ENCODE measurements at places on chromosomes 7 and 10. TPM values are rescaled to one million over a fixed set of nuclear protein-coding genes. Genes with fewer than 3 reads are reported as not detected.

GRCh38 chr10:122841569-122841968 lies 4.1 kb downstream of the CUZD1 start:
- no peak overlapping the region for H3K27ac ChIP-seq
- no peaks in the 10 kb centered on the region for H3K27me3 ChIP-seq
- no peak overlapping the region for H3K4me3 ChIP-seq
- DNase-seq: no peak

GRCh38 chr10:12390733-12391132 lies 41.4 kb downstream of the CAMK1D start:
- no peak overlapping the region for H3K4me3 ChIP-seq
- DNase-seq: no peak
- no peak overlapping the region for H3K27ac ChIP-seq
- peaks cover 27% of the 10 kb centered on the region for H3K4me1 ChIP-seq
- no peaks in the 10 kb centered on the region for H3K36me3 ChIP-seq

GRCh38 chr10:63376560-63377304 lies 89.0 kb downstream of the JMJD1C start:
- H3K36me3 ChIP-seq: no peaks in the 10 kb centered on the region
- no peak overlapping the region for H3K4me3 ChIP-seq
- no peaks in the 10 kb centered on the region for H3K27me3 ChIP-seq
- DNase-seq: no peak
- no peak overlapping the region for H3K27ac ChIP-seq

DNA sequence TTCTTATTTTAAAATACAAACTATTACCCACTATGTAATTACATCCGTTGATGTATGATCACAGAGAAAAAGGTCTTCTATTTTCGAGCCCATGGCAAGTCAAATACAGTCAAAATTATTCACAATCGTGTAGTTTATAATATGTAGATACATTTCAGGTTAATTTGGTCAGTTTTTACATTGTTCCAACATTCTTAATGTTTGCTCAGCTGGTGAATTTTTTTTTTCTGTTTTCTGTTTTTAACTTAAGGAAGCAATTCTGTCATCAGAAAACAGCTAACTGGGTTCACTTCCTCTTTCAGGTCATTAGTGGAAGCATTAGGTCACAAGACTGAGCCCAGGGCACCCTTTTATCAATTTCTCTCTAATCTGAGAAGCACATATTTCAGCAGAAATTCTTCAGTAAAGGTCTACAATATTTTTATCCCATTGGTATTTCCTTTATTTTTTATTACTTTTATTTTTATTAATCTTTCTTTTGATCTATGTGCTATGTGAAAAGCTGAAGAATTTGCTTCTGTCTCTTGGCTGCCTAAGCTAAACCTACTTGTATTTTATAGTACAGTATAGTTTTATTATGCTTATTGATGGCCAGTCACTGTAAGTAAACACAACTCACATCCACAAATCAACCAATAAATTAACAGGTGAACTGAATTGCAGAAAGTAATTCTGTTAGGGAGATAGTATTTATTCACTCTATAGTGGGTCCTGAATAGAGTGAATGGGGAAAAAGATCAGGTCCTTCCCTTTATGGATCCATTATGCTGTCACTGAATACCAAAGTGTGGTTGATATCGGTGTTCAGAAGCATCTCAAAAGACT lies 84.6 kb downstream of the ICA1 start:
- peak overlapping the region; percentile 86 for H3K4me3 ChIP-seq
- DNase-seq: no peak
- H3K27ac ChIP-seq: peak overlapping the region; percentile 92
- peaks cover 35% of the 10 kb centered on the region for H3K4me1 ChIP-seq

Gene CALHM3
- total RNA-seq: not detected

- H3K4me1 ChIP-seq: no peaks in the 10 kb centered on the region
- no peak for DNase-seq
- H3K27ac ChIP-seq: no peak overlapping the region
These were observed 132.4 kb downstream of the TSPAN12 start for GRCh38 chr7:120725376-120726039.

GRCh38 chr10:130630135-130630534 lies 493.9 kb downstream of the GLRX3 start:
- no peak overlapping the region for H3K4me3 ChIP-seq
- H3K27ac ChIP-seq: no peak overlapping the region
- DNase-seq: no peak
- peaks cover 36% of the 10 kb centered on the region for H3K27me3 ChIP-seq
- no peaks in the 10 kb centered on the region for H3K36me3 ChIP-seq
- peaks cover 5% of the 10 kb centered on the region for H3K4me1 ChIP-seq

Gene PRPS1L1
- total RNA-seq: not detected

Gene SPDYE8
- not detected for total RNA-seq

Gene HOXA2
- total RNA-seq: not detected

Gene TET1
- 0.45 TPM for total RNA-seq

- H3K4me3 ChIP-seq: no peak overlapping the region
- DNase-seq: no peak
- H3K4me1 ChIP-seq: peaks cover 5% of the 10 kb centered on the region
These were observed 157.3 kb downstream of the NRF1 start for GRCh38 chr7:129768614-129769399.

DNA sequence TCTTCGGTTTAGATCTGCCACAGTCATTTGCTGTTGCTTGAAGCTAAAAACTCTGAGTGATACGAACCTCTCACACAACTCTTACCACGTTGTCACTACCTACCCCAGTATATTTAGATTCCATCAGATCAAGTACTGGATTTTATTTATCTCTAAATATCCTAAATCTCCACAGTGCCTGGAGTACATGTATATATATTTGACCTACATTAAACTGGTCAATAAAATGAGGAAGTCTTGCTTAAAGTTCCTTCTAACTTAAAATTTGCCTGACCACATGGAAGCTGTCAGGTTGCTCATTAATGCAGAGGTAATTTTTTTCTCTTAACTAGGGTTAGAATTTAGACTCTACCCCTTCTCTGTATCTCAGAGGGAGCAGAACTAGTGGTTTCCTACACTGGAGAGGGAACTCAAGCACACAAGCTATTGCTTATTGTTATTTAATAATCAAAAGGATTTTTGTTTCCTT lies 3.1 kb upstream of the MACC1 start:
- DNase-seq: no peak
- no peaks in the 10 kb centered on the region for H3K36me3 ChIP-seq
- H3K4me1 ChIP-seq: peaks cover 44% of the 10 kb centered on the region

- peak; percentile 86 for DNase-seq
- no peaks in the 10 kb centered on the region for H3K36me3 ChIP-seq
- H3K27ac ChIP-seq: no peak overlapping the region
- no peak overlapping the region for H3K4me3 ChIP-seq
- peaks cover 8% of the 10 kb centered on the region for H3K4me1 ChIP-seq
These were observed 22.7 kb upstream of the FXYD4 start for GRCh38 chr10:43348511-43349312.

GRCh38 chr7:15407910-15408309 lies 153.9 kb downstream of the AGMO start:
- no peaks in the 10 kb centered on the region for H3K4me1 ChIP-seq
- H3K4me3 ChIP-seq: no peak overlapping the region
- no peaks in the 10 kb centered on the region for H3K36me3 ChIP-seq

Gene BMPER
- 0.31 TPM for total RNA-seq

Gene IL2RA
- total RNA-seq: 1,187 TPM

GRCh38 chr7:48299580-48300169 lies 128.4 kb downstream of the ABCA13 start:
- no peak overlapping the region for H3K4me3 ChIP-seq
- peaks cover 3% of the 10 kb centered on the region for H3K4me1 ChIP-seq
- DNase-seq: no peak
- H3K36me3 ChIP-seq: no peaks in the 10 kb centered on the region

DNA sequence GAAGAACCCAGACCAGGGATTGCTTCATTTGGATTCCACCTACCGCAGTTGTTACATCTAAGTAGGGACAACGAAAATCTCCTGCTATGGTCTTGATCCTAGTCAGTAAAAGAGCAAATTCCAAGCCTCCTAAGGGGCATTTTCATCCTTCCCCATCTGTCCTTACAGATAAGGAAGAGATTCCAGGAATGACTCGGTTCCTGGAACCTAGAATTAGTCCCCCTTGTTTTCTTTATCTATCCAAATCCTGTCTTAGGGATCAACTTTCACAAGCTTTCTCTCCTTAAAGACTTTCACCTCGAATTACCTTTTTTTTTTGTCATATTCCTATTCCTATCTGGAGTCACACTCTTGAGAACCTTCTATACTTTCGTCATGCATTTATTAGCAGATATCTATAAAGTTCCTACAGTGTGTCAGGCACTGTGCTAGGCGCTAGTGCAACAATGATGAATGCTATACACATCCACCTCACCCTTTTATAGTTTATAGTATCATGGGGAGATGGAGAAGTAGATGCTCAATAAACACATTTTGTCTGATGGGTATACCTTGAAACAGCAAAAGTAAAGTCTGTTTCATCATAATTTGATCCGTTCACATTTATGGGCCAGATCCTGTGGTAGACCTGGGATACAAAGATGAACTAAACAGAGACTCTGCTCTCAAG lies 39.2 kb downstream of the LAMB4 start:
- no peaks in the 10 kb centered on the region for H3K36me3 ChIP-seq
- no peak overlapping the region for H3K4me3 ChIP-seq
- DNase-seq: no peak
- no peak overlapping the region for H3K27ac ChIP-seq
- peaks cover 7% of the 10 kb centered on the region for H3K27me3 ChIP-seq

- no peak overlapping the region for H3K27ac ChIP-seq
- no peak for DNase-seq
- no peaks in the 10 kb centered on the region for H3K27me3 ChIP-seq
- H3K4me3 ChIP-seq: no peak overlapping the region
These were observed 48.0 kb downstream of the NT5C2 start for GRCh38 chr10:103145046-103145445.

DNA sequence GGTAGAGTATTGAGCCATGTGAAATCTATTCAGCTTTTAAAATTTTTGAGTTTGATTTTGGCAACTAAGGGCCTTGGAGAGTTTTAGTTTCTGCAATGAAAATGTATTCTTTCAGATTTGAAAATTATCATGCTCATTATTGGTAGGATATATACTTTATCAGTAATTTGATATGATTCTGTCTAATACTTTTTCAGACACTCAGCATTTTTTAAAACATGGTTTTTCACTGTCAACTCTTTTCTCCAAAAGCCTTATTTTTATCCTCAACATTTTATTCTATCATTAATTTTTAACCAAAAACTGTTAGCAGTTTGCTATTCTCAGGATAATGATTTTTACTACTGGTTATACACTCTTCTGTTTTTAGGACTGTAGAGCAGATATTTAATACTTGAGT lies 4.8 kb downstream of the ANKIB1 start:
- H3K27me3 ChIP-seq: no peaks in the 10 kb centered on the region
- peaks cover 34% of the 10 kb centered on the region for H3K4me1 ChIP-seq
- no peak for DNase-seq
- no peak overlapping the region for H3K27ac ChIP-seq
- H3K4me3 ChIP-seq: no peak overlapping the region

All from natural killer cell treated with Interleukin-12 subunit alpha and Interleukin-12 subunit beta and Interleukin-15 and Interleukin-18, amount 100 ng/mL, for 72 hours (primary cell).